ENCODE measurements at places on chromosomes 2 and 18. TPM values are rescaled to one million over a fixed set of nuclear protein-coding genes. Genes with fewer than 3 reads are reported as not detected.

Gene SLC11A1
- 0.58 TPM for polyA plus RNA-seq

Gene SPR
- 8.5 TPM for polyA plus RNA-seq

Gene MTCL1
- polyA plus RNA-seq: 23.8 TPM

Gene CYP26B1
- 13.8 TPM for polyA plus RNA-seq

Gene ERFE
- polyA plus RNA-seq: 7.2 TPM

Gene ABCG5
- 0.63 TPM for polyA plus RNA-seq

Gene PLGLB2
- 1.3 TPM for polyA plus RNA-seq

Gene FIGN
- polyA plus RNA-seq: 14.1 TPM

Gene HPCAL1
- 22.7 TPM for polyA plus RNA-seq

Data from left kidney (tissue), 8 donors.